B cell (primary cell): ENCODE measurements at places on chromosomes 1 and 21. TPM values are rescaled to one million over a fixed set of nuclear protein-coding genes. Genes with fewer than 3 reads are reported as not detected.

- DNase-seq: no peak
Measured at GRCh38 chr1:27713139-27713725, 12.5 kb upstream of the FAM76A start.

The AMY1A gene
- not detected in 2 replicates for polyA plus RNA-seq

The LCE1B gene
- polyA plus RNA-seq: not detected in 2 replicates

The S100A1 gene
- not detected in 2 replicates for polyA plus RNA-seq

The DIPK1A gene
- 10.7 and 11.9 TPM in 2 replicates for polyA plus RNA-seq

The BRINP3 gene
- not detected in 2 replicates for polyA plus RNA-seq

The CLSTN1 gene
- 32.3 and 34.9 TPM in 2 replicates for polyA plus RNA-seq

DNA sequence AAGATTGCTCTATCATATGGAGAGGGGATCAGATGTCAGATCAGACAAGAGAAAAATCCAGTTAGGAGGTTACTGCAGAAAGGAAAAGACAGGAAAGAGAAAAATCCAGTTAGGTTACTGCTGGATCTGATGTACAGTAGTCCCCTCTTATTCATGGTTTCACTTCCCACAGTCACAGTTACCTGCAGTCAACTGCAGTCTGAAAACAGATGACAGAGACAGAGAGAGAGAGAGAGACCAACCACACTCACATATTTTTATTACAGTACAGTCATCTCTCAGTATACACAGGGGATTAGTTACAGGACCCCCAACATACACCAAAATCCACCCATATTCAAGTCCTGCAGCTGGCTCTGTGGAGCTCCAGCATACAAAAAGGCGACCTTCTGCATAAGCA lies 29.3 kb downstream of the NUP133 start:
- peak; percentile 69 for DNase-seq

DNA sequence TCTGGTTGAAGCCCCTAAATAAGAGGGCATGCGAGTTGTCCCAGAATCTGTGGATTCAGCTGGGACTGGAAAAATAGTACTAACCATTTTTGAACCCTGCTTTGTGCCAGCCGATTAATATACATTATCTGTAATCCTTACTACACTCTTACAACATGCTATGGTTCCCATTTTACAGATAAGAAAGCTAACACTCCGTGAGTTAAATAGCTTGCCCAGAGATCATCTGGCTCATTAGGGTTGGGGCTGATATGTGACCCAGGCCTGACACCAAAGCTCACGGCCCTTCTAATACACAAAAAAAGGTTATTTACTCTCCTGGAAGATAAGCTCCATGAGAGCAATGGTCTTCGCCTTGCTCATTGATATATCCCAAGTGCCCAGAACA lies 14.9 kb downstream of the ATP2B4 start:
- no peak for DNase-seq

GRCh38 chr1:225300381-225300780 lies 127.5 kb downstream of the LBR start:
- DNase-seq: no peak

DNA sequence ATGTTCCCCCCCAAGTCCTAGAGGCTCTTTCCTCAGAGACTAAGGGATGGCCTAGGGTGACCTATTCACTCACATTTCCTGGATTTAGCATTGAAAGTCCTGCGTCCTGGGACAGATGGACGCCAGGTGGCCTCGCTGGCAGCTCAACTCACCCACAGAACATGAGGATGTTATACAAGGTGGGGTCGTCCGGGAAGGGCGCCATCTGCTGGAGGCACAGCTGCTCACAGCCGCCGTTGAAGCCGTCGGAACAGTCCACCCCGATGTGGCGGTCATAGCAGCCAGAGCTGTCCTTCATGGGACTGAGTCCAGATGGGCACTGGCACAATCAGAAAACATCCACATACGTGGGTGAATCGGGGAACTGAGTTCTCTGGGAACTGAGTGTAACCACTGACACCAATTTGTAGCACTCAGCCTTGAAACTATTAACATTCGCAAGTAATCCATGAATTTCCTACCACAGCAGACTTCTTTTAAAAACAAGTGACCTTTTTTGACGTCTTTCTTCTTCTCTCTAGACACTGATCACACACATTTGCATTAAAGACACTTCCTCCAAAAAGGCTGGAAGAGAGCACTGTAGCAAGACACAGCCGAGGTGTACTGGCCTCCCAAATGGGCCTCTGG lies 215.4 kb downstream of the ASTN1 start:
- peak; percentile 3 for DNase-seq

The RAB7B gene
- polyA plus RNA-seq: not detected in 2 replicates

The ARHGEF19 gene
- 15.3 and 20.9 TPM in 2 replicates for polyA plus RNA-seq

DNA sequence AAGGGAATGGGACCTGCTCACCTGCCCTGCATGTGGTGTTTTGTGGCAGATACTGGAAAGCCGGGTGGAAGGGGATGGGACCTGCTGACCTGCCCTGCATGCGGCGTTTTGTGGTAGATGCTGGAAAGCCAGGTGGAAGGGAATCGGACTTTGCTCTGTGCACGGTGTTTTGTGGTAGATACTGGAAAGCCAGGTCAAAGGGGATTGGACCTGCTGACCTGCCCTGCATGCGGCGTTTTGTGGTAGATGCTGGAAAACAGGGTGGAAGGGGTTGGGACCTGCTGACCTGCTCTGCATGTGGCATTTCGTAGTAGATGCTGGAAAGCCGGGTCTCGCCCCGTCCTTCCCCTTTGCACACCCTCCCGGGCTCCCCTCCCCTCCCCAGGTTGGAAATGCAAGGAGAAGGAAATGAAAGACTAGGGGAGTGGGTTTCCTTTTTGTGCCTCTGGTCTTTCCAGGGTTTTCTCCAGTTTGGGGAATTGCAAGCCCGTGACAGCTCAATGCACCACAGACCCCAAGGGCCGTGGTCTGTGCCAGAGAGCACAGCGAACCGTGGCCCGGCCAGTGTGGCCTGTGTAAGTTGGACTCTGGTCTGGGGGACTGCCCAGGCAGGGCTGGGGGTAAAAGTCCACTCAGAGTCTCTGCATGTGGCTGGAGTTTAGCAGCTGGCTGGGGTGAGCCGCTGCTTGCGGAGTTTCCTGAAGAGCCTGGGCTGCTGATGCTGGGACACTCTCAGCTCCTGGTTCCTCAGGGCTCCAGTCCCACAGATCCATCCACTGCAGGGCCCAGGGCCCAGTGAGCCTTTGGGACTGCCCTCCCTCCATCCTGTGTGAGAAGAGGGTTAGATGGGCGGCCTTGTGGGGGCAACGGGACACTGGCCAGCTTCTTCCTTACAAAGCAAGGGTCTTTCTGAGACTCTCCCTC lies 105.5 kb downstream of the CRYAA start:
- DNase-seq: no peak

GRCh38 chr1:202462342-202463076 lies 114.0 kb downstream of the PPP1R12B start:
- DNase-seq: no peak

- no peak for DNase-seq
Measured at GRCh38 chr1:84269306-84269705, 32.2 kb upstream of the SAMD13 start.

- DNase-seq: no peak
Measured at GRCh38 chr1:213993929-213994328, 6.2 kb downstream of the PROX1 start.

GRCh38 chr1:160359559-160360226 lies 7.2 kb upstream of the NHLH1 start:
- no peak for DNase-seq

DNA sequence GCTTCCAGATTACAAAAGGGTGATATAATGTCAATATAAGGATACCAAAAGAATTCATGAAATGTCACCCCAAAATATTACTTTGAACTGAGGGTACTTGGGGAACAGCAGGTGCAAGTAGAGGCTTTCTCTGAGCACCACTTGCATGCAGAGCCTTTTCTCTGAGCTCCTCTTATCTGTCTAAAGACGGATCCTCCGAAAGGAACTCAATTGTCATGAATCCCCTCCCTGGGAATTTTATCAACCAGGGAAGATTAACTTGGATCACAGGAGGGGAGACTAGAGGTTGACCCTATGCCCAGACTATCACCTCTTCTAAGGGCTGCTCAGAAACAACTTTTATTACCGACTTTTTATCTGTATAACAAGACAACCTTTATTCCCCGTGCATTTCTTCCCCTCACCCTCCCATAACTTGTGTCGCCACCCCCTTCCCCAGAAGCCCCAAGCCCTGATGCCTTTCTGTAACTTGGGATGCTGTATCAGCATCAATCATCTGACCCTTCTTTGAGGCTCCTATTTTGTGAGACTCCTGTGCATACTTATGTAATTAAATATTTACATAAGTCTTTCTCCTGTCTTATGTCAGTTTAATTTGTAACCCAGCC lies 94.1 kb downstream of the CACHD1 start:
- DNase-seq: no peak

- no peak for DNase-seq
Measured at GRCh38 chr21:45811136-45811535, 167.6 kb downstream of the PCBP3 start.

The TMEM82 gene
- polyA plus RNA-seq: not detected in 2 replicates
